Pulmonary artery endothelial cell (primary cell): ENCODE measurements at places on chromosomes 12 and 14. TPM values are rescaled to one million over a fixed set of nuclear protein-coding genes. Genes with fewer than 3 reads are reported as not detected.

CNTN1 gene
- total RNA-seq: 0.79 TPM in 1 of 2 replicates, not detected in the other

DNA sequence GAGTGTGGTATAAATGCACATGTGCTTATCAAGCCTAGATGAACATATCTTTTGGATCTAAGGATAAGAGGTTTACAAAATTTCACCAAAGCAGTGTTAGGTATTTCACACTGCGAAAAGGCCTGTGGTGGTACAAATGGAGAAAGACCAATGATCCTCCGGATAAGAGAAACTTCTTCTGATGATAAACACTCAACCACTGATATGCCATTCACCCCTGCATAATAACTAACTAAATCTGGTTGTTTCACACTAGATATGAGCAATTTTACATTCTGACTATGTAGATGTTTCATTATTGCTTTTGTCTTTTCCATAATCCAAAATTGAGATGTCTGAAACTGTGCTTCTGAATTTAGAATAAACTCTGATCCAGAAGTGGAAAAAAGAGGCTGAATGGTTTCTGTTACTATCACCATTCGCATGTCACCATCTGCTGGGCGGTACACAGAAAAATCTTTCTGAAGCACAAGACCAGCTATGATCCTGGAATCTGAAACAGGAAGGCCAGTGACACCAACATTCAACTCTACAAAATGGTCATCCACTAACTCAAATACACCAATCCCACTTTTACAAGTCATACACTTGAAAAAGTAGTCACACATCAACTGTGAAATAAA, 1.3 kb downstream of the BBS10 start:
- no peak for DNase-seq

DNA sequence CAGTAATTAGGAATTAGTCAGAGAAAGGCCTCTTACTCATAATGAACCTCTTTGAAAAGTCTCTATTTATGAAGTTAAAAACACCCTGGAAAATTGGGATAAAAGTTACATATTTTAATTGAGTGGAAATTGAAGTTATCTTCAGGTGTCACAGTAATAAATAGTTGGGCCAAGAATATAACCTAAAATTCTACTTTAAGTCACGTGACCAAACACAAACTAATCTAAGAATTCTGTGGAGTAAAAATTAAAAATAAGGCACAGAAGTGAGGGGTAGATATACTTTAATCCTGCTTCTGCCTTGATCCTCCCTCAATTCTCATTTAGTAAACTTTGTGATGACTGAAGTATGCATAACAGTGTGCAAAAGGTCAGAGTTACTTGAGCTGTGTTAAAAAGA, 226.4 kb downstream of the NAV3 start:
- no peak for DNase-seq

GRCh38 chr12:3554371-3555115, 63.5 kb downstream of the PRMT8 start:
- DNase-seq: no peak

- peak; percentile 10 for DNase-seq
These were observed 129.1 kb downstream of the PTPRB start for GRCh38 chr12:70508178-70508577.

DNA sequence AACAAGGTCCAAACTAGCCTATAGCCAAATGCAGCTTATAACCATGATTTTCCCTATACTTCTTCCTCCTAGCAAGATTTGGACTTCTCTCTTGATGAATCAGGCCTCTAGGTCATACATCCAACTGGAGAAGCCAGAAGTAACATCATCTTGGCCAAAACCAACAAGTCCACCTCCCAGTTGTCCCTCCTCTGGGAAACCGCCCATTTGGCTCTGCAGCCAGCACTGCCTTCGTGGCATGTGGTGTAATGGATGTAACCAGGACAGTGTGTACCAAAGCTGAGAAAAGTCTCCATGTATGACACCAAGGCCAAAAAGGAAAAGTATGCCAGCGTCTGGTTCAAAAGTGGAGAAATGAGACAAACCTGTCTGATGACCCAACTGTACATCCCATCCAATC, 59.3 kb upstream of the VASH1 start:
- DNase-seq: no peak

- DNase-seq: no peak
These were observed 101.7 kb downstream of the RTN1 start for GRCh38 chr14:59768855-59769375.
